Ureter (tissue), 1 donor: ENCODE measurements at places on chromosomes 6 and 20.

- no peak for DNase-seq
These were observed 287.6 kb upstream of the SOX4 start for GRCh38 chr6:21305893-21306332.

DNA sequence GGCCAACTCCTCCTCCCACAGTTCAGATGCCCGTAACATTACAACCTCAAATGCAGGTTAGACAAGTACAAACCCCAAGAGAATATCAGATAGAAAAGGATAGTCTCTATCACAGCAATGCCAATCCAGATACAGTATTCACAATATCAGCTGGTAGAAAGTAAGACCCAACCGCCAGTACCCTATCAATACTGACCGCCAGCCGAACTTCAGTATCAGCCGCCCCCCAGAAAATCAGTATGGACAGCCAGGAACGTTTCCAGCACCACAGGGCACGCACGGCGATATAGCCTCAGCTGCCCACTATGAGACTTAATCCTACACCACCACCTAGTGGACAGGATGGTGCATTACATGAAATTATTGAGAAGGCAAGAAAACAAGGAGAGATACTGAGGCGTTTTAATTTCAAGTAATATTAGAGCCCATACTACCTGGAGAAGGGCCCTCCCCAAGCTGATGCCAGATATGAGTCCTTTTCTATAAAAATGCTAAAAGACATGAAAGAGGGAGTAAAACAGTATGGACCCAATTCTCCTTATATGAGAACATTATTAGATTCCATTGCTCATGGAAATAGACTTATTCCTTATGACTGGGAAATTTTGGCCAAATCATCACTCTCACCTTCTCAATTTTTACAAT is 17.6 kb upstream of the EIF2S2 start:
- DNase-seq = peak; percentile 72

GRCh38 chr20:46203510-46203837 is 85.4 kb downstream of the CD40 start:
- DNase-seq = no peak

GRCh38 chr20:12019715-12020114 is 102.0 kb downstream of the BTBD3 start:
- no peak for DNase-seq

DNA sequence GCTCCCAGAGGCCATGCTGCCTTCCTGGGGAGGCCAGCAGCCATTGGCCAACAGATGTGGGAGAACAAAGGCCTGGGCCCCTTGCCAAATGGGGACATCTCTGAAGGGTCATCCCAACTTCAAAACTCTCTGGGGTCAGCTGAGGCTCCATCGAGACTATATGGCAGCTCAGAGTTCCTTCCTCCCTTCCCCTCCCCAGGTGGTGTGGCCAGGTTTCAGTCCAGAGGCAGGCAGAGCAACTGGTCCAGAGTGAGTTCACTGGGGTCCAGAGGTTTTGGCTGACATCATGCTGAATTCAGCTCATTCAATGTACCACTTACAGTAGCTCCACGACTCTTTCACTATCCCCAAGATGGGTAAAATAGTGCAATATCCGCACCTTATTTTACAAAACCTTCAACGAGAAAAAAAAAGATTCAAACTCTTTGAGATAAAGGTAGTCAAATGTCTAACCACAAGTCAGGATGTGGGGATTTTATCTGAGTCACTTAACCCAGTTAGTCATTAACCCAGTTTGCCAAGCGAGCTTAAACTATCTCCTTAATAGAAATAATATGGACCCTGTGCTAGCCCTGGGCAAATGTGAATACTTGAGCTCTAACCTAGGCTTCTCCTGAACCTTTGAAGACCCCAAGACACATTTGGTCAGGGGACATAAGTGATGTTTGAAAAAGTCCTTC is 108.4 kb upstream of the PLEKHG1 start:
- DNase-seq = peak; percentile 32

DNA sequence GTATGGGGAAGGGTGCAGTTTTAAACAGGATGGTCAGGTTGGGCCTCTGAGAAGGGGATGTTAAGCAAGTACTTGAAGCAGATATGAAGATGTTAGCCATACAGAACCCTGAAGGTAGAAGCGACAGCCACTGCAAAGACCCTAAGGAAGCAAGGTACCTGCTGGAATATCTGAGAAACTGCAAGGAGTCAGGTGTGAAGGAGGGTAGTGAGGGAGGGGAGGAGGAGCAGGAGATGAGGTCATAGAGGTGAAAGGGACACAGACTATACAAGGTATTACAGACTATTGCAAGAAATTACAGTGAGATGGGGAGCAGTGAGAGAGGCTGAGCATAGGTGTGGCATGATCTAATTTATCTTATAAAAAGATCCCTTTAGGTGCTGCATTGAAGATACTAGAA is 22.2 kb upstream of the DEFB112 start:
- DNase-seq = no peak

DNA sequence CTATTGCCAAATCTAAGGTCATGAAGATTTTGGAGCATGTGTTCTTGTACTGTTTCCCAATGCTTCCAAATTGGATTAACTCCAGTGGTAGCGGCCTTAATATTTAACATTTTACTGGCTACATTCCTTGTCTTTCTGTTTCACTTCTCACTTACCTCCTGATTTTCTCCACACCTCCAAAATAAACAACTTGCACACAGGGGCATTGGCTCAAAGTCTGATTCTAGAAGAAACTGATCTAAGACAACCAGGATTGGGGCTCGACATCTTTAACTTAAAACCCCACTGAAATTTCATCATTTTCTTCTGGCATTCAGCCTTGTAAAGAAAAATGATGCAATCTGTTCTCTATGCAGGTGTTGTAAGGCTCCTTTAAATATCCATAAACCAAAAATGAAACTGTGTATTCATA is 557.9 kb upstream of the ID4 start:
- no peak for DNase-seq

- DNase-seq = no peak
These were observed 861 bp upstream of the NHSL1 start for GRCh38 chr6:138500045-138500665.

DNA sequence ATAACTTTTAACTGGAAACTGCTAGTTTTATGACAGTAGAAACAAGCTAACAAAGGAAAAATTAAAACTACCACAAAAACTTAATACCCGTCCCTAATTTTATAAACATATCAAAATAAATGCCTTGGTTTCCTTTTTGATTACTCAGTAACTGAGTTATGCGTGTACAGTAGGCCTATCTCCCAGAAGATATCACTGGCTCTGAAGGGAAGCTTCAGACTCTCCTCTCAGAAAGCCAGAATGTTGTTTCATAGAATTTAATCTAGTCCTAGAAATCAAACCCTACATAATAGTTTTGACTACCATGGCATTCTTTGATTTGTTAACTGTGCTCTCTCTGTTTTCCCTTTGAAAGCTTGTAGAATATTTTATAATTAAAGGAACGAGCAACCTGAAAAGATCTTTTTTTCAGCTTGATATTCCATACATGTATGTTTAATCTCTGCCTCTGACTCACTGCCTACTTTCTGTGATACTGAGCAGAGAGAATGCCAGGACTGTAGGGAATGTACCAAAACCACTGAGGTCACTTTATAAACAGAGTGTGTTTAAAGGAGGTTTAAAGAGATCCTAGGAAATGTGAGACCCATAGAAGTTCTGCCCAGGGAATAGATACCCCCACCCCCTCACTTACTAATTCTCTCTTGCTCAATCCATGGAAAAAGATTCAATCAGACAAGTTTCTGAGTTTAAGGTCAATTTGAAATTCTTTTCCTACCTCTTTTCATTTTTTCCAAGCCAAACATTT is 311.5 kb downstream of the HDGFL1 start:
- no peak for DNase-seq

DNA sequence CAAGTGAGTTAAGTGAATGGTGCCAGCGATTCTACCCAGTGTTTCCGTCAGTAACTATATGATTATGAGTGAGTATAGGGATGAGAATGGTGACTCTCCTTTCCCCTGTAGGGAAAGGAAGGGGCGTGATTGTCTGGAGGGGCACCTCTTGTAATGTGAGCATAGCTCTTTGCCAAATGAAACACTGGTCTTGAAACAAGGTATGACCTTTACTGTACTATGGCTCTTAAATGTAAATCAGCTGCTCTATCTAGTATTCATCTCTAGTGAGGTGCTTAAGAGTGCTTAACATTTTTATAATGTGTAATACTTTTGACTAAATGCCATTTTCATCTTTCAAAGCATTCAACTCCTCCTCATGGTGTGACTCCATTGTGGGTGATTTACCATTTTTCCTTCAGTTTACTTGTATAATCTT is 11.0 kb downstream of the PANK2 start:
- DNase-seq = no peak

- DNase-seq = no peak
These were observed 176.0 kb upstream of the NT5E start for GRCh38 chr6:85273870-85274269.

- no peak for DNase-seq
These were observed 47.6 kb downstream of the AGPAT4 start for GRCh38 chr6:161226009-161226964.

DNA sequence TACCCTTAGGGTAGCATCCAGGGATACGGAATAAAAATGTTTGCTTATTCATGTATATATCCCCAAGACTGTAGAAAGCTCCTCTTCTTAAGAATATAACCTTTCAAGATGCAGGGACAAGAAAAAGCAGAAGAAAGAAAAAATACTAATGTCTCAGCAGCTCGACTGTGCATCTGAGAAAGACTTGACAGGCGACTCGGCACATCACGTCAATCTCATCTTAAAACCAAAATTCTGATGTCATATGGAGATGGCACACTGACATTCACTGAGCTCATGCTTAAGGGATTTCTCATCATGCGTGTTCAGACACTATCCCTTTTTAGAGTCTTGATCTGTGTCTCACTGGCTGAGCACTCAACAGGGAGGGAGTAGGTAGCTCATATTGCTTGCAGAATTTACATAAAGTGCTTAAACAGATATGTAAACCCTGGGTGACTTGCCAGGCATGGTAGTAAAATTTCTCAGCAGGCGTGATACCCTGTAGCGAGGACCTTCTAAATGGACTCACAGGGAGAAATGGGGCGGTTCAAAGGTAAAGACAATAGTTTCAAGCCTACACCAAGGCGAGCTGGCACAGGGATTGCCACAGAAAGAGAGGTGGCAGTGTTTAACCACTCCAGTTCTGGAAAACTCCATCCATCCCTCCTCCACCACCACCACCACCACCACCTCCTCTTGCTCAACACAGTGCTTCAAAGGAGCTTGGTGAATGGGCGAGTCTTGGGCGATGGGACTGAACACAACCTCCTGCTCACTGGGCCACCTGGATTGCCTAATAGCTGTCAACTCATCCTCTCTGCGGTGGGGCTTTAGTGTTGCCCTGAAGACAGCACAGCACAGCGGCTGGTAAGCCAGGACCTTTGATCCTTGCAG is 330.5 kb downstream of the TFAP2A start:
- no peak for DNase-seq

- DNase-seq = no peak
These were observed 30.3 kb downstream of the ZNF318 start for GRCh38 chr6:43339168-43339567.

GRCh38 chr6:129662980-129663431 is 47.0 kb downstream of the ARHGAP18 start:
- no peak for DNase-seq

GRCh38 chr6:42915732-42916131 is at the start of gene PTCRA:
Gene PTCRA (plus strand): TSS chr6:42916053. CDS start chr6:42916070, 17 bp downstream.
- no peak for DNase-seq

- DNase-seq = no peak
These were observed 96.6 kb upstream of the AKIRIN2 start for GRCh38 chr6:87798393-87799278.

GRCh38 chr20:61289166-61289565 is 37.1 kb downstream of the CDH4 start:
- DNase-seq = no peak

DNA sequence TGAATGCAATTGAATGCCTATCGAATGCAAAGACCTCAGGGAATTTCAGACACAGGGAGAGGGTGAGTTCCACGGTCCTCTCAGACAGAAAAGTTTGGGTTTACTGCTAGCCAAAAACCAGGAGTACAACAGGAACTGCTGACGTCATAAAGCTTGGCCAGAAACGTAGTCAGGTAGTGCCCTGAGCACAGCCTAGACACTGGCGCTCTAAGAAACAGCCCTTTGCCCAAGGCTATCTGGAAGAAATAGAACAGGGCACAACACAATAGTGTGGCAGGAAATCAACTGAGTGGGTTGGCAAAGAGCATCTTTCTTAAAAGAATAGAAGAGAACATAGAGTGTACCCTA is 58.0 kb downstream of the GFOD1 start:
- DNase-seq = no peak

DNA sequence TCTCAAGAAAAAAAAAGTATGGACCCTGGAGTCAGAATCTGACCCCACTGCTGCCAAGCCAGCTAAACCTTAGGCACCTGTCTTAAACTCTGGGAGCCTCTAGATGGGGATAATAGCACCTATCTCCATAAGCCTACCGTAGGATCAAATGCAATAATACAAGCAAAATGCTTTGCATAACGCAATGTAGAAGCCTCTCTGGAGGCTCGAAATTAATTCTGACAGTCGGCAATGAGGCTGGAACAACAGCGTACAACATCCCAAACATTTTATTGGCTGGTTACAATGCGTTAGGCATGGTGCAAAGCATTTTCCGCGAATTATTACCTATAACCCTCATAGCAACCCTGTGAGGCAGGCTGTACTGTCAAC is 521 bp downstream of the CDK5RAP1 start:
- DNase-seq = no peak

DNA sequence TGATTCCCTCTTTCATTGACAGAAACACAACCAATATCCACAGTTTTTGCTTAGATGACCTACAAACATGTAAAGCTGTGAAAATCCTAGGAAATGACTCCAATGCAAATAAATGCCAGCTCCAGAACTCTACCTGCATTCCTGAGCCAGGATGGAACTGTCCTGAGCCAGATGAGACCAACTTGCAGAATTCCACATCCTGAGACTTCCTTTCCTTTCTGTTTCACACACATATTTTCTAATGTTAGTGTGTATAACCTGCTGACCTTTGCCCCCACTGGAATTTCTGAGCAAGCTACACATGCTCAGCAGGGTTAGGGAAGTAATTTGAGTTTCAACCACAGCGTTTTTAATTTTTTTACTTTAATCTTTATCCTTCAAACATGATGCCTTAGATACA is 69.6 kb upstream of the ADGRF1 start:
- no peak for DNase-seq

GRCh38 chr20:10490706-10491105 is 55.6 kb downstream of the SLX4IP start:
- DNase-seq = no peak

- DNase-seq = no peak
These were observed 113.1 kb downstream of the C6orf58 start for GRCh38 chr6:127690092-127690491.

- DNase-seq = no peak
These were observed 48.0 kb upstream of the SEC63 start for GRCh38 chr6:108005961-108006360.

DNA sequence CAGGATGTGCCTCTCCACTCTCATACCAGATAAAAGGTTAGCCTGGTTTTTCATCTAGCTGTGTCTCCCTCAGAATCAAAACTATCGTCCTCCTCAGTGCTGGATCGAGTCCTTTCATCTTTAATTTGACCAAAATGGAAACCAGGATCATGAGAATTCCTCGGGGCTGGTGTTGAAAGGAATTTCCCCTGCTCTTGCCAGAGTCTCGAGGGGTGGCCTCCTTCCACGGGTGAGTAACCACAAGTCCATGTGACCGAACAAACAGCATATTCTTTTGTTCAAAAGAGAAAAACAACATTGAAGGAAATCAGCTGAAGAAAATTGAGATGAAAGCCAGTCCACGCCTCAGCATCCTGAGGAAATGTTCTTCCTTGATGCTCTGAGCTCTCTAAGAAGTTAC is 165.9 kb upstream of the CDYL start:
- DNase-seq = no peak

- peak; percentile 64 for DNase-seq
These were observed 36.1 kb downstream of the NCR2 start for GRCh38 chr6:41371461-41371991.
